ENCODE measurements at places on chromosomes 2 and 18. TPM values are rescaled to one million over a fixed set of nuclear protein-coding genes. Genes with fewer than 3 reads are reported as not detected.
A peak's percentile ranks its signal among the peaks of the same experiment; 100 is the strongest.

DNA sequence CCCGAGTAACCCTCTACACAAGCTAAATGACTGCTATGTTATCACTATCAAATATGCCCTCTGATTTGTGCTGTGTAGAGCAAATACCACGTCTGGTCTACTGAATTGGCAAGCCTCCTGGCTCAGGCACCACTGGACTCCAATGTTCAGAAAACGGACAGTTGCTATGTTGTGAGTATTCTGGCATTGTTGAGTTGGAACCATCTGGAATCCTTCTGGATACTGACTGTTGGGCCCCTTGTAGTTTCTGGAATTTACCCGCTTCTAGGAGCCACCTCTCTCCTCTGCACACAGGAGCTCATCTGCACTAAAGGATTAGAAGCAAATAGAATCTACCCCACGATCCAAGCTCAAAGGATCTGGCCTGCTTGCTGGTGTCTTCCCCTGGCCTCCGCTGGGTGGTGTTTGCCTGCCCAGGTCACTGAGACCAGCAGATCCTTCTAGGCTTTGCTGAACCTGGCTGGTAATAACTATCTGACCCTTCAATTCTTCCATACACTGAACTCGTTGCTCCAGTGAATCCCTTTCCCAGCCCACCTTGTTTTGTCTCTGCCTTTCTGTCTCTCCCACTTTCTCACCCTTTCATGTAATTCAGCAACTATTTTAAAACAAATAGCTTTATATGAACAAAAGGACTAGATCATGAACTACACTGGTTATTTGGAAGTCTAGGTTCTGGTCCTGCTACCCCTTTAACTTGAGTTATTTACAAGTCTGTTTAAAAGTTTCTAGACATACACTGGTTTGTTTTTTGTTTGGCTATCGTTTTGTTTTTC is 2.1 kb upstream of the HAAO start:
- peak; percentile 38 for DNase-seq

- DNase-seq, result peak; percentile 70
Measured at GRCh38 chr2:174332217-174332963, 2.4 kb upstream of the SP9 start.

Gene PLEKHH2
- total RNA-seq, result 5.0 TPM

GRCh38 chr2:191721331-191721730 is 43.4 kb downstream of the NABP1 start:
- DNase-seq, result no peak

Gene RGPD3
- 0.17 TPM for total RNA-seq

DNA sequence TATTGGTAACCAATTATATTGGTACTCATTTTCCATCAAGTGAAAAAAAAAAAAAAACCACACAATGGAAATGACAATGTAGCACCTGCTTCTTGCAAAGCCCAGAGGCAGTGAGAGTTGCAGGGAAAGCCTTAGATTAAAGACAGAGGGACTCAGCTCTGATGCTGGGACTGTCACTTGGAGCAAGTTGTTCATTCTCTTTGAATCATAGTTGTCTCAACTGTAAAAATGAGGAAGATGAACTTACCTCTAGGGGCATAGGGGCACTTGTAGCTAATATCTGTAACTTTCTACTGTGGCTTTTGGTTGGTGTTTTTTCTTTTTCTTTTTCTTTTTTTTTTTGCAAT is 81.4 kb upstream of the LPIN2 start:
- no peak for DNase-seq

Gene ANKRD62
- not detected for total RNA-seq

GRCh38 chr18:67041334-67041733 is 437.4 kb upstream of the CDH19 start:
- DNase-seq, result no peak

DNA sequence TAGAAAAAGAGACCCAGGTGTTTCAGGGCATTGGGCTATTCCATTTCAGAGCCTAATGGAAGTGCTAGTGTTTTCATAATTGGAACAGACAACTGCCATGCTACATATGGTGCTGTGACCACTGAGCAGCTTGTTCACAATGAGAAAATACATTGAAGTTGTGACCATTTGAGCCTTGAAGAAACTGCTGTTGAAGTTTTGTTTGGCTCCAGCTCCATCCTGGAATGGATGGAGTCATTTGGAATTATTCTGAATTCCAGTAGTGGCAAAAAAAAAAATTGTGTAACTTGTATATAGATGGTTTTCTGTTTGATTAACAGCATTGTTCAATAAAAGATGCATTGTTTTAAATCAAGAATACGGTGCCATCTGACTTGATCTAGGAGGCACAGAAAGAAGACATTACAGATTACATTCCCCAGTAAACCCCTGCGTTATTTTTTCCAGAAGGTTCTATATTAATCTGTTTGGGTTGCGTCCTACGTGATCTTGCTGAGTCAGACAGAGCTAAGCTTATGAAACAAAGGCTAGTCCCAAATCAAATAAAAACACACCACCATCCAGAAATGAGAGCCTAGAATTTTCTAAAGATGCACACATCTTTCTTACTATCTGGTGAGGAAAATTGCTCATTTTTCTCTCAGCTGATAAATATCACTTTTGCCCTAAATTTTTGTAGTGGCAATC is 19.2 kb downstream of the FMNL2 start:
- DNase-seq, result no peak
